ENCODE measurements at places on chromosomes 4 and X. TPM values are rescaled to one million over a fixed set of nuclear protein-coding genes. Genes with fewer than 3 reads are reported as not detected.

PPP1R3F gene
- 2.8 TPM for total RNA-seq

NPY5R gene
- 0.21 TPM for total RNA-seq

MSANTD1 gene
- 1.3 TPM for total RNA-seq

STPG2 gene
- not detected for total RNA-seq

All from colonic mucosa (tissue), 4 donors.